ENCODE measurements at places on chromosomes 12 and 14. TPM values are rescaled to one million over a fixed set of nuclear protein-coding genes. Genes with fewer than 3 reads are reported as not detected.

The KLRD1 gene
- not detected for total RNA-seq

The HSPA2 gene
- 0.27 TPM for total RNA-seq

The FOXN4 gene
- total RNA-seq: 0.11 TPM

The PPP4R4 gene
- total RNA-seq: 19.8 TPM

The RD3L gene
- total RNA-seq: not detected

The NPFF gene
- total RNA-seq: 0.51 TPM

The IAPP gene
- total RNA-seq: not detected

- no peak for DNase-seq
Measured at GRCh38 chr14:67815573-67816225, 691 bp downstream of the ZFYVE26 start.

- no peak for DNase-seq
Measured at GRCh38 chr14:50953502-50953901, 9.2 kb upstream of the PYGL start.

DNA sequence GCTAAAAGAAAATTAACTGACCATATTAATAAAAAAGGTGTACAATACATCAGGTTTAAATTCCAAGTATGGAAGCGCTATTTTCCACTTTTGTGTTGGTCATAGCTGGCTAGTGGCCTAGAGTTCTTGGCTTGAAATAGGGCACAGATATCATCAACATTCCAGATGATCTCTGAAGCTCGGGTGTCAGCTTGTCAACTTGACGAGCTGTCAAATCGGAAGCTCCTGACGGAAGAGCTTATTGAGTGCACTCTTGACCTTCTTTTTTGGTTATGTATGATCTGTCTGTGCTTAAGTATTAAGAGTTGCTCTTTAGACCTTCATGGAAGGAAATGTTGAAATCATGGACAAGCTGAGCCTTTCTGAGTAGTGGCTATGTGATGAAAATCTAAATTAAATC lies 177.9 kb downstream of the APAF1 start:
- peak; percentile 13 for DNase-seq

DNA sequence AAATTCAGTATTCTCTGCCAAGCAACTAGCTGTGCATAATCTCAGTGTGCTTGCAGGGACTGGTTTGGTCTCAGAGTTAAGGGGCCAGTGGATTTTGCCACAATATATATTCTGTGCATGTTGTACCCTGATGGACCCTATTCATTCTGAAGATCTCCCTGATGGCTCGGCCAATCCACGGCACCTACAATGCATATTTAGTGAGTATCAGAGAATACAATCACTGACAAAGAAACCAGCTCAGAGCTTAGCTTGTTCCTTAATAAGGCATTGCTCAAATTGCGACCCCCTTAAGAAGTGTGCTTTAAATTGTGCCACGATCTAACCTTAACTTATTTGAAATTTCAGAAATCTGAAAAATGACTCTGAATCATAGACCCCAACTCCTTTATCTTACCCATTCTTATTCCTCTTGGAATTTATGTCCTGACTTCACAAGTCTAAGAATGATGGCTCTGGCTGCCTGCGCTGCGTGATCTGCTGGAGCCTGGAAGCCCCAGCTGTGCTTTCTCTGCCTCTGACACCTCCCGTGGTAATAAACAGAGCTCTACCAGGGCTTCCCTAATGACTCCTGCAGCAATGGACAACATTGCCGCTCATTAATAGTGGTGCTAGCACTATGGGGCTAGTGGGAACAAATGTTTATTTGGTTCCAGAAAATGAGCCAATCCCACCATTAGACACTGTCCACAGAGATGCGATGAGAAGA lies 9.0 kb upstream of the DCAF4 start:
- no peak for DNase-seq

GRCh38 chr14:88327497-88327896 lies 4.4 kb upstream of the KCNK10 start:
- no peak for DNase-seq

- DNase-seq: no peak
Measured at GRCh38 chr14:76326918-76327689, 48.8 kb upstream of the ESRRB start.

- DNase-seq: no peak
Measured at GRCh38 chr12:23753628-23754365, 195.7 kb downstream of the SOX5 start.

DNA sequence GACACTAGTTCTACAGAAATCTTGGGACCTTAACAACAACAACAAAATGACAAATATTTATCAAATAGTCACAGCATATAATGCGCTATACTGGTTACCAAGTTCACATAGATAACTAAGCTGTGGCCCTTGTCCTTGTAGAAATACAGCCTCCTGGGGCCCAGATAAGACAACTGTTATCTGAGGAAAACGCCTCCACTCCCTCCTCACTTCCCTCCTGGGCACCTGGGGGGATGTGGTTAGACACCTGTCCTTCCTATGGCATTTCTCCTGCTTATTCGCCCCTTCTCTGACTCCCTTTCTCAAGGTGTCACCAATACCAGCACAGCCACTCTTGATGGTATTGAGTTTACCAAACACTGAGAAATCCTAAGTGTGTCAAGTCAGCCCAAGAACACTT lies 419.4 kb downstream of the RAD51B start:
- DNase-seq: no peak

- no peak for DNase-seq
Measured at GRCh38 chr12:63326260-63326659, 175.3 kb upstream of the AVPR1A start.

- no peak for DNase-seq
Measured at GRCh38 chr14:92968291-92969020, 45.5 kb downstream of the CHGA start.

- DNase-seq: peak; percentile 32
Measured at GRCh38 chr12:60494244-60494643, 898.4 kb downstream of the SLC16A7 start.

GRCh38 chr12:103469719-103470118 lies 26.0 kb downstream of the C12orf42 start:
- no peak for DNase-seq

DNA sequence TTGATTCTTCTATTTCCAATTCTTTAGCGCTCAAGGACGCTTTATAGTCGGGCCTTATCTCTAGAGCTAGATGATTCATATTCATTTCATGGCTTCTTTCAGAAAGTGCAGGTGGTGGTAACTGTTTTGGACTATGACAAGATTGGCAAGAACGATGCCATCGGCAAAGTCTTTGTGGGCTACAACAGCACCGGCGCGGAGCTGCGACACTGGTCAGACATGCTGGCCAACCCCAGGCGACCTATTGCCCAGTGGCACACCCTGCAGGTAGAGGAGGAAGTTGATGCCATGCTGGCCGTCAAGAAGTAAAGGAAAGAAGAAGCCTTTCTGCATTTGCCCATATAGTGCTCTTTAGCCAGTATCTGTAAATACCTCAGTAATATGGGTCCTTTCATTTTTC lies 241.9 kb downstream of the PAWR start:
- DNase-seq: no peak

DNA sequence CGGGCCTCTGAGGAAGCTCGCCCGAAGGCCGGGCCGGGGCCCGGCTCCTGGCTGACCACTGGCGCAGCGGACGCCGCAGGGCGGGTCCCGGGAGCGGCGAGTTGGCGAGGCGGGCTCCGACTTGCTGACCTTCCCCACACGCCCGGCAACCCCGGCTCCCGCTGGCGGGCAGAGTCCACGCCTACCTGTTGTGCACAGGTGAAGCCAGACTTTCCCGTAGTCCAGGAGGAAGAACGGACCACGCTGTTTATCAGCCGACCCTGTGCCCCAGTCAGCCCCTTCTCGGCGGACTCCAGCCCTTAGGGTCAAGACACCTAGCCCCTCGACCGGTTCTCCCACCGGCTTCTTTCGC lies 407 bp downstream of the HEATR5A start:
- peak; percentile 90 for DNase-seq

DNA sequence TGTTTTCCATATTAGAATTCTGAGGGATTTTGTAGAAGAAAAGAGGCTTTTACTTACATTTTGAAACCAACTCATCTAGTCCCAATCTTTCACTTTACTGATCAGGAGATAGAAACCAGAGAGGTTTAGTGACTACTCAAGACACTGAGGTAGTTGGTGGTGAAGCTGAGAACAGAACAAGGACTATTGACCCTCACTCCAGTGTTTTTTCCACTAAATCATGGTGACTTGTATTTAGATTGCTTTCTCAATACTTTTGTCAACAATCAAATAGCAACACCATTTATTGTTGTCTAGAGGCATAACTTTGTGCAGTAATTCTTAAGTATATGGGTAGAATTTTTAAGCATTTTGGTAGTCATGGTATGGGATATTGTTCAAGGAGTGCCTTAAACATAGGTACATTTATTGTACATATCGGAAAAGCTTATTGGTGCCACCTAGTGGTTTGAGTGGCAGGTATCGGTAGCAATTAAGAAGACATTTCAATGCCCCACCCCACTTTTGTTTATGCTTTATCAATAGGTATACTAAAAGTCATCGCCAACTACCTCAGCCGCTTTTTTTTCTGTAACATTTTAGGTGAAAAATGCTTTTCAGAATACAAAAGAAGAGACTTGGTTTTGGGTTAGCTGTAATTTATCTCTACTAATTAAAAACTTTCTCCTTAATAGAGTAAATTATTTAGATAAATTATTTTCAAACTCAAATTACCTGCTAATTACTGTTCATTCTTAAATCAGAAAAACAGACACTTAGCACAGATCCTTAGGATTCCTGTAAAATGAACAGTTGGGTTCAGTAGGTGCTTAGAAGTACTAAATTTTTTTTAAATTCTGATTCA lies 47.3 kb upstream of the PAWR start:
- DNase-seq: peak; percentile 68

- DNase-seq: no peak
Measured at GRCh38 chr12:100345020-100345767, 11.7 kb upstream of the SLC17A8 start.

DNA sequence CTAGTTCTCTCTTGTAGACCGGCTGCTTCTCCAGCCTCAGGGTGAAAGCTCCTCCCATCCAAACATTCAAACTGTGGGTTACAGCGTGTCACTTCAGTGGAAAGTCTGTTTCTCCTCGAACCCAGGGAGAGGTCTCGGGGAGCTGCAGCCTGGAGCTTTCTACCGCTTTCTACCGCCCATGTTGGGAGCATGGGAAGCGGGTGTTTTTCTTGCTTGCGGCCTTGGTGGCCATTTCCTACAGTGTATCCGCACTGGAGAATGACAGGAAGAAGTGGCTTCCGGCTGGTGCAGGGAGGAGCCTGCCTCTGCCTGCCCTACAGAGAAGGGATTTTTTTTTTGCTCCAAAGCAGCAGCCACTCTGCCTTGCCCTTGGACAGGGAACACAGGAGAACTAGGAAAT lies 21.2 kb downstream of the ZFP36L1 start:
- DNase-seq: no peak

DNA sequence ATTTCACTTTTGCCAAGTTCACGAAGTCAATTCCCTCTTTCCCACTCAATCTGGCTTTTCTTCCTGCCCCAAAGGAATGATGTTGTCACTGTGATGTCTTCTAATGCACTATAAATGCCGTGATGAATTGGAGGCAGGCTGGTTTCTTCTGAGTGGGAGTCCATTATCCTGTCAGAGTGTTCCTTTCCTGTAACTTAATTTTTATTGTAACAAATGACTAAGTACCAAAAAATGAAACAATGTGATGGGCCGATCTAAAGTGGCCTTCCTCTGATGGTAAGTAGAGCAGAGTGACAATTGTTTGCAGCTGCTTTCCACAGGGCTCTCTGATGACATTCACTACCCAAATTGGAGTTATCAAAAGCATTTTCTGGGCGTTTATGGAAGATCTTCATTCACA lies 22.2 kb downstream of the TMEM30B start:
- no peak for DNase-seq

All from HepG2 (cell line).